AG09319 (cell line): ENCODE measurements at places on chromosomes 1 and 21.

DNA sequence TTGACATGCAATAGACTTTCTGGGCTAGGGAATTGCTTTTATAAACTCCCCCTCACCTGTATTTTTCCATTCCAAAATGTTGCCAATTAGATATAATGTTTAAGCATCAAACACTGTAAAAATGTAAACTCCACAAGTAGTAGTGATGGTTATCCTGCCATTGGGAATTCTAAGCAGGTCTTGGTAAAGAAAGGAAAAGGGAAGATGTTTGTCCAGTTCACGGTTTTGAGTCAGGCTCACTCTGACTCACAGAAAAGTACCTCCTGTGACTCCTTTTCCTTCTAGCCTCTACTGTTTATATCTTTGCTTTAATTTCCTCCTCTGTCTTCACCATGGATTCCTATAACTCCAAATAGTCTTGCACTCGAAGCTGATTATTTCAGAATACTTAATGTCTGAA, 19.0 kb upstream of the PTPN14 start:
- no peak for DNase-seq

GRCh38 chr1:155136748-155137147, 1.1 kb downstream of the SLC50A1 start:
- no peak for DNase-seq

- no peak for DNase-seq
These were observed 22.1 kb upstream of the NPHP4 start for GRCh38 chr1:6014130-6014999.

GRCh38 chr1:20725189-20726117, 7.0 kb downstream of the SH2D5 start:
- no peak for DNase-seq

GRCh38 chr1:21801100-21801499, 11.0 kb upstream of the LDLRAD2 start:
- no peak for DNase-seq

DNA sequence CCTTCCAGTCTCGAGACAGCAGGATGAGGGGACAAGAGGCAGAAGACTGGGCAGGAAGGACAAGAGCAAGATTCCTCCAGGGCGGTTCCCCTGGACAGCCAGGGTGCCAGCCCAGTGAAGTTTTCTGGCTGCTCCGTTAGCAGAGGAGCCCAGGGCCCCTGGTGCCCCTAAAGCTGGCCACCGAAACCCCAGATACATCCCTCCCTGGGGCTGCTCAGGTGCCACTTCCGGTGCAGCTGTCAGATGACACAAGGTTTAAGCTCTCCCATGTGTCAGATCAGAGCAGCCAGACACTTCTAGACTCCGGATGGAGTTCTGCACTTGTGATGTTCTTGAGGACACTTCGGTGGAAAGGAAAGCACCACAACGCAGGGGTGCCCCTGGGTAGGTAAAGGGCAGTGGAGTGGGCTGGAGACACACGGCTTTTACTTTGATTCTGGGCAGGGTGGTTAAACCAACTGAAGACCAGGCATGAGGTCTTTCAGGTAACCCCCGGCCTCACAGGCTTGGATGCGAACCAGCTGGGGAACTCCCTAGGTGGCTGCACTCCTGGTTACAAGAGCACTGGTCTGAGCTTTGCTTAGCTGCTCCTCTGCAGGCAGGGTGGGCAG, 85.7 kb downstream of the ITPKB start:
- no peak for DNase-seq

DNA sequence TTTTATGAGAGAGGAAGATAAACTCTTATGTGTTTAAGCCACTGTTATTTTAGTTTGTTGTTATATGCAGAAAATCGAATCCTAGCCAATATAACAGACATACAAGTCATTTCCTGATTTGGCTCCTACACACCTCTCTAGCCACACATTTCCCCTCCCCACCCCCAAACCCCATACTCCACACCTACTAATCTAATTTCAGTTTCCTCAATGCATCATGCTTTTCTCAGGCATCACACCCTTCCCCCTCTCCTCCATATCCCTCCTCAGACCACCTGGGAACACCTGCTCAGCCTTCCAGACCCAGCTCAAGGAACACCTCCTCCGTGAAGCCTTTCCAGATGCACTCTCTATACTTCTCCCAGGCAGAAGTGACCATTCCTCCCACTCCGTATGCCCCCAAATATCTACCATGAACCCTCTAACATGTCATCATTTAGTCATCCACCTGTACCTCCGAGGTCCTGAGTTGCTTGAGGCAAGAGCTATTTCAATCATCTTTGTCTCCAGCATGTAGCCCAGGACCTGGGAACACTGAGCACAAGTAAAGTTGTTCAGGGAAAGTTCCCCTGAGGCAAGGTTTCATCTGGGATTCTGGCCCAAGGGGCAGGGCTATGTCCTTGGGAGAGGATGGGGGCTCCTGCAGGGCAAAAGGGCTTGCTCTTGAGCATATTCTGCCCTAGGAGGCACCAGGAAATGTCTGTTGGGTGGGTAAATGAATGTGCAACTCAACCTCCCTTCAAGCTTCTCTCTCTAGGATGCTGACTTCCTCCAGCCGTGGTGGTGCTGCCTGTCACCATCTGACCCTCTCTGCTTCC, 126.8 kb downstream of the HIVEP3 start:
- no peak for DNase-seq

- no peak for DNase-seq
These were observed 25.4 kb downstream of the SLC19A2 start for GRCh38 chr1:169460191-169460833.

DNA sequence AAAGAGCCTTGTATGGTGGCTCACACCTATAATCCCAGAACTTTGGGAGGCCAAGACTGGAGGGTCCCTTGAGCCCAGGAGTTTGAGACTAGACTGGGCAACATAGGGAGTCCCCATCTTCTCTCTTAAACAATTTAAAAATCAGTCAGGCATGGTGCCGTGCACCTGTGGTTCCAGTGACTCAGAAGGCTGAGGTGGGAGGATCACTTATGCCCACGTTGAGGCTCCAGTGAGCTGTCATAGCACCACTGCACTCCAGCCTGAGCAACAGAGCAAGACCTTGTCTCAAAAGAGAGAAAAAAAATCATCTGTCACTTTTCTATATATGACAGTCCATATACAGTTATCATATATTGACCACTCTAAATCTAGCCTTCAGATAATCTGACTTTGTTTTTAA, 658.3 kb downstream of the LTN1 start:
- no peak for DNase-seq

DNA sequence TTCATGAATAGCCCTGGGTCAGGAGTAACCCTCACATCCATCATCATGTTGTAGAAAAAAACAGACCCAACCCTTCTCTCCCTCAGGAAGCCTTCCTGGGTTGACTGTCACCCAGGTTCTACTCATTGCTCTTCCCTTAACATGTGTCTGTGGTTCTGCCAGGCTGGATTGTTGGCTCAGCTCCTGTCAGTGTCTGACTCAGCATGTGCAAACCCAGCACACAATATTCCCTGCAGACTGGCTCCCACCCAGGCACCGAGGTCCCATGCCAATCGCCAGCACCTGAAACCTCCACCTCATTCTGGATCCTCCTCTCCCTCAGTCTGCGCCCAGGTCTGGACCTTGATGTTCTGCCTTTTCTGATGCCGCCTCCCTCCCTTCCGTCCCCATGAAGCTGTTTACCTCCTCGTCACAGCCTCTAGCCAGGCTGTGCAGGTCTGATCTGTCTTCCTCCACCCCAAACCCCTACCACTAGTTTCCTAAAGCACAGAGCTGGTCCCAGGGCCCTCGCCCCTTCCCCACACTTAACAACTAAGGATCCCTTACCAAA, 4.3 kb upstream of the S100A8 start:
- DNase-seq, result no peak

GRCh38 chr1:76939050-76939816, 72.0 kb downstream of the ST6GALNAC5 start:
- DNase-seq, result peak; percentile 37

DNA sequence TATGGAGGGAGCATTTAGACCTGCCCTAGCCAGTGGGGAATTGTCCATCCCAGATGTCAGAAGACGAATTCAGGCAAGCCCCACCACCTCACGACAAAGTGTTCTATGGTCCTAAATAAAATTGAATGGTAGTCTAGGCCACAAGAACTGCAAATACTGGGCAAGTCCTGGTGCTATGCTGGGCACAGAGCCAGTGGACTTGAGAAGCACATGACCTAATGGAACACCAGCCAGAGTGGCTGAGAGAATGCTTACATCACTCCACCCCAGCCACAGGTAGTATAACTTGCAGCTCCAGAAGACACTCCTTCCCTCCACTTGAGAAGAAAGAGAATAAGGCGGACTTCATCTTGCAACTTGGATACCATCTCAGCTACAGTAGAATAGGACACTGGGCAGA, 567.3 kb upstream of the CXADR start:
- DNase-seq, result no peak

GRCh38 chr1:35702508-35702907, 16.2 kb downstream of the C1orf216 start:
- DNase-seq, result no peak

- DNase-seq, result no peak
These were observed 27.0 kb downstream of the TNN start for GRCh38 chr1:175094626-175095025.

DNA sequence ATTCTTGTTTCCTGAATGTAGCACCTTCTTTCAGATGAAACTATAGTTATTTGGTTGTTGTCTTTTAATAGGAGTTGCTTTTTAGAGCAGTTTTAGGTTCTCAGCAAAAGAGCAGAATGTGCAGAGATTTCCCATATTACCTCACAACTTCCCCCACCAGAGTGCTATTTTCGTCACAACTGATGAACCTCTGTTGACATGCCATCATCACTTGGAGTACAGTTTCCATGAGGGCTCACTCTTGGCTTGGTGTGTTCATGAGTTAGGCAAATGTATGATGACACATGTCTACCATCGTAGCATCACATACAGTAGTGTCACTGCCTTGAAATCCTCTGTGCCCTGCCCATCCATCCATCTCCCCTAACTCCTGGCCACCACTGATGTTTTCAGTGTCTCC, 3.7 kb downstream of the IBA57 start:
- no peak for DNase-seq

DNA sequence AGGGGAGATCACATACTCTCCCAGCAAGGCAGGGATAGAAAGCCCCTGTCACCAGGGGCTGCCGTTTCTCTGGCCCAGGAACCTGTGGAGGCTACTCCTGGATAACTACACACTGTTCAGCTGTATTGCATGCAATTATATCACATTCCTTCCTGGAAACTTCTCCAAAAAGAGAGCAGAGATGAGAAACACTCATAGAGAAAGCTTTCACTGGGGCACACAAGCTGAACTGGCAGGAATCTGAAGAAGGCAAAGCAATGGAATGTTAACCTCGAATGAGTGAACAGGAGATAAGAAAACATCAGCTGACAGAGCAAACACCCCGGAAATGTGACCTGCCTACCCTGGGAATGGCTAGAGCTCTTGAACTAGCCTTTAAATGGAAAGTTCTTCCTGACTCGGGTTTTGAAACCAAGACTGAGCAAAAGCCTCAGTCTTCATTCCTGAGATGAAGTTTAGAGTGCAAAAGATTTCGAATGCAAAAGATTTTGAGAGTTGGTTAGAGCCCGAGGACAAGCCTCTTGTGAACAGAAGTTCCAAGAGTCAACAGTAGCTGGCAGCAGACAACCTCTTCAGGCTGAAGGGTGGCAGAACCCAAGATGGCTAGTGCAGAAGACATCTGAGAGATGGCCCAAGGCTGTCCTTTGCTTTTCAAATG, 32.3 kb downstream of the CCN1 start:
- peak; percentile 62 for DNase-seq

DNA sequence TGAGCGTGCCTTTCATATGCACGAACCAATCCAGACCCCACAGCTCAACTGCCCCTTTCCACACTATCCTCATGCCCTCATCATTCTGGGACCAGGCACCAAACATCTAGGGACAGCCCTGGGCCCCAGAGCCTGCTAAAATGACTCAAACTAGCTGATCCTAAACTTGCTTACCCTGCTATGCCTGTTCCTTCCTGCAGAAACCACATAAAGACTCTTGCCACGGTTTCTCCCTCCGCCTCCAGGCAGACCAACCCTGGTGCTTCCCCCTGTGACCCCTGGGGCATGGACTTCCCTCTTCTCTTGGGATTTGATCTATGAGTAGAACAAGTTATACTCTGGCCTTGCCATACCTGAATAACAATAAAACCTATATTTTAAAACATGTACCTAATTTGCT, 138.0 kb upstream of the CD34 start:
- DNase-seq, result no peak

DNA sequence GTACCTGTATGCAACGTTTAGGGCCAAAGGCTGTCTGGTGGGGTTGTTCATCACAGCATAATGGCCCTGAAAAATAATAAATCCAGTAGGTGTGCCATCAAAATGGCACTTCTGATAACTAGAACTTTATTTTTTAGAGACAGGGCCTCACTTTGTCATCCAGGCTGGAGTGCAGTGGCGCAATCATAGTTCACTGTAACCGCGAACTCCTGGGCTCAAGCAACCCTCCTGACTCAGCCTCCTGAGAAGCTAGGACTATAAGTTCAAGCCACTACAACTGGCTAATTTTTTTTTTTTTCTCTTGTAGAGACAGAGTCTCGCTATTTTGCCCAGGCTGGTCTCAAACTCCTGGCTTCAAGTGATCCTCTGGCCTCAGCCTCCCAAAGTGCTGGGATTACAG, 4.7 kb downstream of the SNAPIN start:
- DNase-seq, result no peak

- no peak for DNase-seq
These were observed 57.5 kb downstream of the CASQ2 start for GRCh38 chr1:115710859-115711624.

- DNase-seq, result no peak
These were observed 73.5 kb upstream of the KAZN start for GRCh38 chr1:14524826-14525636.

DNA sequence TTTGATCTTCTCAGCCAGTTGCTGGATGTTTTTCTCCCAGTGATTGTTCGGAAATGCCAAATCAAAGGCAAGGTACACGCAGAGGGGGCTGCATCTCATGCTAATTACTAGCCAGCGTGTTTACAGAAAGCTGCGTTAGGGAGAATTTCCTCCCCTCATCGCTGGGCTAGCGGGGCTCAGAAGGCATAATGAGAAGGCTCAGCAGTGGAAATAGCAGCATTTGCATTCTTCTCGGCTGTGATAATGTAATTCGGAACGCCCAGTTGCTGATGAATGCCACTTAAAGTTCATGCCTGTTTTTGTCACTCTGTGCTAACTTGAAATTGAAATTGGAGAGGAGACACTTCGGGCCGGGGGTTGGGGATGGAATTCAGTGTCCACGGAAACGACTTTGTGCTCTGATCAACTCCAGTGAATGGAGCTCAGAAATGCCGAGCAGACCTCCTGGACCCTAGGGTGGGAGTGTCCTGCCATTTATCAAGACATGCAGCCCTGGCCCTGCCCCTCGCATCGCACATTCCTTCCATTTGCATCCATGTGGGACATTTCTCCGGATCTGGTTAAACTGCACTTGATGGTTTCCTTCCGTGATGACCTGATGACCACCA, 313.4 kb upstream of the C1orf174 start:
- no peak for DNase-seq
